Progenitor cell of endocrine pancreas (in vitro differentiated cells): ENCODE measurements at places on chromosomes 6 and 20. TPM values are rescaled to one million over a fixed set of nuclear protein-coding genes. Genes with fewer than 3 reads are reported as not detected.
A peak's percentile ranks its signal among the peaks of the same experiment; 100 is the strongest.

- no peak for DNase-seq
- peaks cover 31% of the 10 kb centered on the region for H3K4me1 ChIP-seq
- no peak overlapping the region for H3K27ac ChIP-seq
- no peaks in the 10 kb centered on the region for H3K27me3 ChIP-seq
- peaks cover 1% of the 10 kb centered on the region for H3K36me3 ChIP-seq
- no peak overlapping the region for H3K4me3 ChIP-seq
Measured at GRCh38 chr6:90179190-90180169, 117.2 kb downstream of the BACH2 start.

- H3K27ac ChIP-seq, result peak overlapping the region; percentile 93
- H3K36me3 ChIP-seq, result peaks cover 8% of the 10 kb centered on the region
- H3K27me3 ChIP-seq, result no peaks in the 10 kb centered on the region
Measured at GRCh38 chr6:118895261-118895560, 1.3 kb downstream of the ASF1A start.

GRCh38 chr6:159979136-159979874 lies 10.4 kb downstream of the IGF2R start:
- H3K27ac ChIP-seq, result peak overlapping the region; percentile 84
- H3K4me1 ChIP-seq, result peaks cover 41% of the 10 kb centered on the region
- H3K36me3 ChIP-seq, result no peaks in the 10 kb centered on the region
- no peak for DNase-seq
- no peak overlapping the region for H3K4me3 ChIP-seq

GRCh38 chr6:84072442-84072997 lies 38.9 kb downstream of the MRAP2 start:
- no peak for DNase-seq
- H3K4me1 ChIP-seq, result peaks cover 3% of the 10 kb centered on the region
- no peaks in the 10 kb centered on the region for H3K27me3 ChIP-seq
- peaks cover 2% of the 10 kb centered on the region for H3K36me3 ChIP-seq
- no peak overlapping the region for H3K27ac ChIP-seq

GRCh38 chr20:5168651-5169396 lies 42.0 kb downstream of the CDS2 start:
- H3K27me3 ChIP-seq, result no peaks in the 10 kb centered on the region
- peaks cover 21% of the 10 kb centered on the region for H3K4me1 ChIP-seq
- H3K27ac ChIP-seq, result no peak overlapping the region
- no peak overlapping the region for H3K4me3 ChIP-seq

DLK2 gene
- 0.60 and 0.73 TPM in 2 replicates for total RNA-seq

FRS3 gene
- total RNA-seq, result 6.3 and 7.6 TPM in 2 replicates

DPM1 gene
- total RNA-seq, result 41.4 and 43.9 TPM in 2 replicates
